ENCODE measurements at places on chromosomes 6 and 20.

- DNase-seq: no peak
Observed at GRCh38 chr6:7691021-7691420, 34.9 kb upstream of the BMP6 start.

GRCh38 chr6:54244430-54244829 is 63.8 kb upstream of the TINAG start:
- no peak for DNase-seq

- no peak for DNase-seq
Observed at GRCh38 chr6:116497113-116497676, 14.2 kb upstream of the CALHM5 start.

GRCh38 chr6:141210901-141211300 is 921.8 kb upstream of the GJE1 start:
- DNase-seq: no peak

DNA sequence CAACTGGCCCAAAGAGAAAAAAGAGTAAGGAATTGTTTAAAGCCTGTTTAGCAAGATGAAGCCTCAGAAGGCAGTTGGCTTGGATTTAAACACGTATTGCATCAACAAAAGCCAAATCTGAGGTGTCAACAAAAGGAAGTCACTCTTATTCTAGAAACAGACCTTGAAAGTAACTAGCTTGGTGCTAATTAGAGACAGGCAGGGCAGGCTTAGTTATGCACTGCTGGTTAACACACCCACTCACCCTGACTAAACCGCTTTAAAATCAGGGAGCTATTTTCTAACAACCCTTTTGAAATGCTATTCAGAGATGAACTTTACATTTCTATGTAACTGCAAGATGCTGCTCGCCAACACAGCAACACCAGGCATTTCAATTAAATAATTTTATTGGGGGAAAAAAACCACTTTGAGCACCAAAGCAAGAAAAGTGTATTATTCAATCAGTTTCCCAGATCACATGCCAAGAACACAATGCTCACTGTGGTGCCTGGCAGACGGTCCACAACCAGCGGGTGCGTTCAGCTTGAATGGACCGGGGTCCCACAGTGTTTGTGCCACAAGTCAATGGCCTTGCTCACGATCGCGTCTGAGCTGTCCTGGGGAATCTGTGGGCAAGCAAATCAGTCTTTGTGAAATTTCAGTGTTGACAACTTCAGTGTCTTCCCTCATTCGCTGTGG is 23.6 kb downstream of the TBC1D7 start:
- no peak for DNase-seq

DNA sequence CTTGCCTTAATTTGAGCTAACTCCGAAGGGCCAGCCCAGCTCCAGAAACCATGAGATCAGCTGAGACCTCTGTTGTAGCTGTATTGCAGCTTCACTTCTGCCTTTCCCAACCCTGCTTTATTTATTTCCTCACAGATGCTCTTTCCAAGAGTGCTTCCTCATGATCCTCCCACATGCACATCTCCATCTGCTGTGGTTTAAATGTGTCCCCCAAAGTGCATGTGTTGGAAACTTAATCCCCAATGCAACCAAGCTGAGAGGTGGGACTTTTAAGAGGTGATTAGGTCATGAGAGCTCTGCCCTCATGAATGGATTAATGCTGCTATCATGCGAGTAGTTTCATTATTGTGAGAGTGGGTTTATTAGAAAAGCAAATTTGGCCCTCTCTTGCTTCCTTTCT is 164.4 kb upstream of the TAB2 start:
- DNase-seq: no peak

DNA sequence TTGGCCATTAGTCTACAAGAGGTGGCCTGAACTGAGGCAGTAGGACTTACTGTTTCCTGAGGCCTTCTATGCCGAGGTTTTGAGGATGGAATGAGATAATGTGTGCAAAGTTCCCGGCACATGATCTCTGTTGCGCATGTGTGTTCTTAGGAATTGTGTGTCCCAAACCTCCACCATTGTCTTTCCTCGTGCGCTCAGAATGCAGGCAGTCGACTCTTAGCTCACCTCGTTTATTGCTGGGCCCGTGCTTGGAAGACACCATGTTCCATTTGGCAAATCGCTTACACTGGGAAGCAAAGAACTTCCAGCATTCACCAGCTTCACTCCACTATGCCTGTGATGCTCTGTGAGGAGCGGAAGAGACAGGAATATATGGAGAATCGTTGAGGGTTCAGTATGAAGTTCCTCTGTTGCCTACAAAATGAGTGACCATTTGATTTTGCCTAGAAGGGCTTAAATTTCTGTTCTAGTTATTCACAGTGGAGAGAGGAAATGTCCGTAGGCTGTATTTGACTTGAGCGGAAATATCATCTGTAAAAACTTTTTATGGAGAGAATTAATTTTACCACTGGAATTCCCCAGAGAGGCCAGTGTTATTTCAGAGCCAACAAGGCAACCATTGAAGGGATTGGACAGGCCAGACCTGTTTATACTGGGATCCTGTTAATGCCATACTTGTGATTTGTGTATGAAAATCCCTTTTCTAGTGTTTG is 75.7 kb upstream of the CLDN20 start:
- no peak for DNase-seq

GRCh38 chr6:42431356-42431755 is 20.4 kb downstream of the TRERF1 start:
- DNase-seq: no peak

DNA sequence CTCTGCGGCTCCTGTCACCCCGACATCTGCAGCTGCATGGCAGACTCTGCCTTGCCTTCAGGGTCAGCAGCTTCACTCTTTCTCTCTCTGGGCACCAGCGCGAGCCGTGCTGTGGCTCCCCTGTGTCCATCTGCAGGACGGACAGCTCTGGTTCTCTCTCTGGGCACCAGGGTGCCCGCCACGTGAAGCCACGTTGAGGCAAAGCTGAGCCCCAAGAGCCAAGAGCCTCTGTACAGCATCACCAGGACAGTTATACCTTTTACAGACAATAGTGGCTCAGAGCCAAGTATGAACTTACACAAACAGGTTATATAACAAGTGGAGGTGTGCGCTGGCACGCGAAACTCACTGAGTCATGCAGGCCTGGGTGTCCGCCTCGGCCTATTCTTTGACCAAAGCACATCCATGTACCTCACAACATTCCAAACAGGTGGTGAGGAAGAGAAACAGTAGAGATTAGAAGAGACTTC is 50.8 kb downstream of the FAM50B start:
- DNase-seq: no peak

All from activated naive CD8-positive, alpha-beta T cell treated with anti-CD3 and anti-CD28 coated beads for 36 hours (primary cell).